ENCODE measurements at places on chromosomes 12 and 14.

DNA sequence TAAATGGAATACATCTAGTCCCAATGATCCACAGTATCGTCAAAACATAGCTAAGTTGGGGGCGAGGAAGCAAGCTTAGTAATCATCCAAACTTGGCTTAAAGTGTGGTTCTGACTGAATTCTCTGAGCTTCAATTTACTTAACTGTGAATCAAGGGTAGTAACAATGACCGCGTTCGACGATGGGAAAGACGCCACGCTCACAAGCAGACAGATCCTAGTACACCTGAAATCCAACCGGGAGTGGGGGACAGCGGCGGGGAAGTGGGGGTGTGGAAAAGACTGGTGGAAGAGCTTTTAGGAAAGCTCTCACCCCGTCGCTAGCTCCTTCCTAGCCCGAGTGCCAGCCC, 433 bp downstream of the COX16 start:
- no peak for DNase-seq

DNA sequence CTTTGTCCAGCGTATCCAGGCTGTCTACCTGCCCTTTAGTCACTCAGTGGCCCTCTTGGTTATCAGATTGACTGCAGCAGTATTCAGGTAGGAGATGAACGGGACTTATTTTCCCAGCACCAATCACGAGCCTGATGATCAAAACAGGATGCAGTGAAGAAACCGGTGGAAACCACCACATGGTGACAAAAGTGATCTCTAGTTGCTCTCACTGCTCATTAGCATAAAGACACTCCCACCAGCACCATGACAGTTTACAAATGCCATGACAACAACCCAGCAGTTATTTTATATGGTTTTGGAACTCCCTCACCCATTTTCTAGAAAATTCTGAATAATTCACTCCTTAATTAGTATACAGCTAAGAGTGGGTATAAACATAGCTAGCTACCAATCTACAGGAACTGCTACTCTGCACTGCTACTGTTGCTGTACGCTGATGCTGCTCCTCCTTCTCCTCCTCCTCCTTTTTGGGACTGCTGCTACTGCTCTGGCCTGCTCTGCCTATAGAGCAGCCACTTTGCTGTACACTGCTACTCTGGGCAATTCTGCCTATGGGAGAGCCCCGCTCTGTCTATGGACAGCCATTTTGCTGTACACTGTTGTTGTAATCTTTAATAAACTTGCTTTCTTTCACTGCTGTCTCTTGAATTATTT, 142.5 kb upstream of the SSTR1 start:
- peak; percentile 66 for DNase-seq

GRCh38 chr14:58574623-58575022, 63.1 kb upstream of the DACT1 start:
- DNase-seq = no peak

DNA sequence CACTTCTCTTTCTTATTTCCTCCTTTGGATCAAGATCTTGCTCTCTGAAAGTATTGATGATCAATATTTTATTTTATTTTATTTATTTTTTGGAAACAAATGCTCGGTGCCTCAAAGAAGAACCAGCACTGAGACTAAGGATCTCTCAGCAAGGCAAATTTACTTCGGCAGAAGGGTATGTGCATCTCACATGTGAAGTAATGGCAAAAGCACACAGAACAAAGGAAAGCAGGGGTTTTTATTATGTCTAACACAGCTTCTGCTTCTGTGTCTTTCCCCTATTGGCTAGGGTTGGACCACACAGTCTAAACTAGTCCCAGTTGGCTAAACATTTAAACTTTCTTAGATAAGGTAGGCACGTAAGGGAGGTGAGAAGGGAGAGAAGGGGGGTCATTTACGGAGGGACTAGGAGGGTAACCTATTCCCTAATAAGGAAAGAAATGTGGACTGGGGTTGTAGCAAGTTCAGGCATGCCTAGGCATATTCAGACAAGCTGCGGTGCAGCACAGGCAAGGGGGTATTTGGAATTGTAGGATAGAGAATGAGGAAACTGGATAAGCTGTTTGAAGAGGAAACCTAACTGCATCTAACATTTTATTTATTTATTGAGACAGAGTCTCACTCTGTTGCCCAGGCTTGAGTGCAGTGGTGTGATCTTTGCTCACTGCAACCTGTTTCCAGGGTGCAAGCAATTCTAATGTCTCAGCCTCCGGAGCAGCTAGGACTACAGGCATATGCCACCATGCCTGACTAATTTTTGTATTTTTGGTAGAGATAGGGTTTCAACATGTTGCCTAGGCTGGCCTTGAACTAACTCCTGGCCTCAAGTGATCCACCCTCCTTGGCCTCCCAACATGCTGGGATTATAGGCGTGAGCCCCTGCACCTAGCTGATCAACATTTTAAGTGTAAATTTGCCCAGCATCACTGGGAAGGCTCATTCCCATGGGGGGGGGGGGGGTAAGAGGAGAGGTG, 90.0 kb upstream of the EIF5 start:
- DNase-seq = no peak

GRCh38 chr12:7966563-7966962, 30.6 kb upstream of the SLC2A3 start:
- no peak for DNase-seq

Measured in OCI-LY7 (cell line).